MV-4-11 (cell line): ENCODE measurements at places on chromosomes 7 and 10.

DNA sequence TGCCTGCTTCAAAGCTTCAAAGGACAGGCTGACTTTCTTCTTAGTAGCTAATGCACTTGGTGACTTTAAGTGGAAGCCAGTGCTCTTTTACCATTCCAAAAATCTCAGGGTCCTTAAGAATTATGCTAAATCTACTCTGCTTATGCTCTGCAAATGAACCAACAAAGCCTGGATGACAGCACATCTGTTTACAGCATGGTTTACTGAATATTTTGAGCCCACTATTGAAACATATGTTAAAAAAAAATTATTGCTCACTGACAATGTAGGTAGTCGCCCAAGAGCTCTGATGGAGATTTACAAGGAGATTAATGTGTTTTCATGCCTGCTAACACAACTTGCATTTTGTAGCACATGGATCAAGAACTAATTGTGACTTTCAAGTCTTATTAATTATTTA is 258.2 kb upstream of the HGF start:
- no peak for DNase-seq

- peak; percentile 71 for DNase-seq
These were observed 16.5 kb upstream of the DDIT4 start for GRCh38 chr10:72257051-72257892.

DNA sequence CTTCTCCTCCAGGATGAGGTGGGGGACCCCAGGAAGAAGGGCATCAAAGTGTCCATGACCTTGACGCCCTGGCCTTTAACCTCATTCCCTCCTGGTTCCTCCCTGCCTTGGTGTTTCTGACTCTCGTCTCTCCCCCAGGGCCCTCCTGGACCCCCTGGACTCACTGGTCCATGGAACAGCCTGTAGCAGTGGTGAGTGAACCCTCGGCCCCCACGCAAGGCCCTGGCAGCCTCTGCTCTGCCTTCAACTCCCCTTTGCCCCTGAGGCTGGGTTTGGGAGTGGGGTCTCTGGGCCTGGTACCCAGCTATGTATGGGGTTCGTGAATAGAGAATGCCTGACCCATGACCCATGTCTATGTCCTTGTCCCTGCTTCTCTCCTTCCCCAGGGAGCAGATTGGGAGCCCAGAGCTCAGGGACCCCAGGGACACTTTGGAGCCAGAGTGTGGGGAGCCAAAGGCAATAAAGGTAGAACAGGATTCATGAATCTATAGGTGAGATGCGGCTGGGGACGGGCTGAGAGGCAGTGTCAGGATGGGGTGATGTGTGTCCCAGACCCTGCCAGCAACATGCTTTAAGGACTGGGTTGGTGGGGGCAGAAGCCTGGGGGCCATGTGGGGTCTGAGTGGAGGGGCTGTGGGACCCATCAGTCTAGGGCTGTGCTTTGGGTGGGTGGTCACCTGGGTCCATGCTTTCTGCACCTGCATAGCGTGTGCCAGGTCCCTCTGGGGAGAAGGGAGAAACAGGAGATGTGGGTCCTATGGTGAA is 18.4 kb upstream of the VOPP1 start:
- DNase-seq, result no peak

DNA sequence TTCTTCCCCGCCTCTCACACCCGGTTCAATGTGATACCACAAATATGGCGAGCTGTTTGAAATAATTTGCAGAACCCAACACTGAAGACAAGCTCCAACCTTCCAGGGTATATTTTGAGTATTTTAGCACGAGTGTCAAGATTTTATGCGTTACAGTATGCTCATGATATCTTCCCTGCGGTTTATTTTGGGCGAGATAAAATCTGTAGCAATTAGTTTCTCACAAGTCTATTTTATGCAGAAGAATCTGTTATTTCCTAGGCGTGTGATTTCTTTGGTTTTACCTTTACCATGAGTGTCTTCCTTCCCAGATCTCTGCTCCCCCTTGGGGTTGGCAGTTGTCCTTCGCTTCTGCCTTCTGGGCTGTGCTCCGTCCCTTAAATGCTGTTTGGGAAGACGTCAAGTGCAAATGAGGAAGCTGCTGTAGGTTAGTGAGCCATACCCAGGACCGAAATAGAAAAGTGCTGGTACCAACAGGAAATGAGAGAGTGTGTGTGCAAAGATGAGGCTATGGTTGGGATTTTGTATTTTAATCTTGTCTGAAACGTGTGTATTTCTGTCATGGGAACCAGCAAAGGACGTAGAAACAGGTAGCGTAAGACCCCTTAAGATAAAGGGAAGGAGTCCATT is 299.8 kb downstream of the KLF6 start:
- peak; percentile 91 for DNase-seq

GRCh38 chr7:359226-359765 is 69.3 kb downstream of the FOXL3 start:
- DNase-seq, result no peak

DNA sequence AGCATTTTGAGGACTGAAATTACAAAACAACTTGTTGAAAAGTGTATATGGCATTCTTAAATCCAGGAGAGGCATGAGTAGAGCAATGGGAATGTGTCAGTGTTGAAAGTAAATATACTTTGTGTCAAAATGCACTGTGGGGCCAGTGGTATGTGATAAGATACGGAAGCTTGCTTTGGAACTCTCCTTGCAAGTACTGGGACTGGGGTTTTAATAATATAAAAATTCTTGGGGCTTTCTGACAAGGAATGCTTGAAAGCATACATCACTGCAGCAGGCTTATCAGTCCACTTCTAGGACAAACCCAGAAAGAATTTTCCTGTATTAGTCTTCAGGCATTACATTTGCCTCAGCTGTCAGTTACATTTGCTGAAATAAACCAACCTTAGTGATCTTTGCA is 472.8 kb upstream of the FZD8 start:
- no peak for DNase-seq

- no peak for DNase-seq
These were observed 26.9 kb downstream of the PPP1R3C start for GRCh38 chr10:91605968-91606367.

- DNase-seq, result no peak
These were observed 237.5 kb upstream of the HGF start for GRCh38 chr7:82007315-82007714.

DNA sequence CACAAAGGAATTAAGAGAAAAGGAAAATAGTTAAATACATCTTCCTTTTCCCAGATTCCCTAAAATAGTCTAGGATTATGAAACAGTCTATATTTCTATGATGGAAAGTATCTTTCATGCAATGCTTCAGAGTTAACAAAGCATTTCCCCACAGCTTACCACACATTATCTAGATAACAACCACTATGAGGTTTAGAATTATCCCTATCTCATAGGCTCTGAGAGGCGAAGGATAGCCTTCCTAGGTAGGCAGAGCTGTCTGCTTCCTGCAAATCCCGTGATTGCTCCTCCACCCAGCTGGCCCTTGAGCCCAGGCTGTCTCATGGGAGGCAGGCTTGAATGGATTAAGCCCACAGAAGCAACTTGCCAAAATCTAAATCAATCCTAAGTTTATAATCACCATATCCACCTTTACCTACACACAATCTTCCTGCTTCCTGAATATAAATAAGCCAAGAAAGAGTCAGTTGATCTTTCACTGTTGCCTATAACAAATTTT is 321.4 kb upstream of the AOAH start:
- DNase-seq, result peak; percentile 35

- no peak for DNase-seq
These were observed 9.1 kb downstream of the GLUD1 start for GRCh38 chr10:87085537-87085936.

GRCh38 chr7:143396625-143397556 is 11.8 kb downstream of the EPHA1 start:
- DNase-seq, result no peak

DNA sequence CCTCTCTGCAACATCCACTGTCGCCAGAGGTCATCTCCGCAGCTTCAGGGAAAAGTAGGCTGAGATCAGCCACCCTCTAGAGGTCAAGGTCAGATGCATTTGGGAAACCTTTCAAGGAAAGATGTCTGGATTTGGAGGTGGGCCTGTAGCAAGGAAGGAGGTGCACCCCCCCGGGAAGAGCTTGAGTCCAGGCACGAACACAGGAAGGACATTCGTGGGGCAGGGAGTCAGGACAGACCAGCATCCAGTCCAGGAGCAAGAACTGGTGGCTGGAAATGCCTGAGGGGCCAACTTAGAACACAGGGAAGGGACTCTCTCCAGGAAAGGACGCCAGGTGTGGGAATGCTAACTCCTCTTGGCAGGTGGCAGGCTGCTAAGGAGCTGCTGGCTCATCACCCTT is 614.1 kb upstream of the MGMT start:
- DNase-seq, result no peak

DNA sequence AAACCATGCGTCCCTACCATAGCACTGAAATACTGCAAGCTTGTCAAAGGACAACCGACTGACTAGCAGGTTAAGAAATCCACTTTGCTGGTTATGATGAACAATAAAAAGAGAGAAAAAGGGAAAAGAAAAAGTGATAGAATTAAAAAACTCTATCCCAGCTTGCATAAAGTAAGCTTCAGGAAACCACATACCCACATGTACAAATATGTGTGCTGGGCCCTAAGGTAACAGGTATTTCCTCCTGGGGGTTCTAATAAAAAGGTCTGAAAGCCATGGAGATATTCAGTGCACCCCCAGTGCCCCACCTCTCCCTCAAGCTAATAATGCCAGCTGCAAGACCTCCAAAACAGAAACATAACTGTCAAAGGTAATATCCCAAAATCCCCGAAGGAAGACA is 248.6 kb upstream of the KLF14 start:
- no peak for DNase-seq
